ENCODE measurements at places on chromosomes 2 and 18.

- DNase-seq = no peak
These were observed 9.9 kb downstream of the TNP1 start for GRCh38 chr2:216849987-216850386.

- no peak for DNase-seq
These were observed 35.1 kb downstream of the DCAF17 start for GRCh38 chr2:171469176-171469575.

DNA sequence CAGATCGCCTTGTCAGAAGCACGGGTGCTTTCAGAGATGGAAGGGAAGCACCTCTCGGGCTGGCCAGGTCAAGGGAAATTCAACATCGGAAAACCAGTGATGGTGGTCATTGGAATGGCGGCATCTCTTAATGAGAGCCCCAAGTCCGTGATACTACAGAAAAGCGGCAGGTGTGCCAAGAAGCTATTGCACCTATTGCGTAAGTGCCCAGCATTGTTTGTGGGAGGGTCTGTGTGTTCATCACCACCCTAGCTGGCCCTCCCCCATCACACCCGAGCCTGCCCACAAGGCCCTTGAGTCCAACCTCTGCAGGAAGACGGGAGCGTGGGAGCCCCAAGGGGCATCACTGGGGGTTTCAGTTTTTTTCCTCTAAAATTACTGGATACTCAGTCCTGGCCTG is 100.7 kb downstream of the DGKD start:
- DNase-seq = no peak

DNA sequence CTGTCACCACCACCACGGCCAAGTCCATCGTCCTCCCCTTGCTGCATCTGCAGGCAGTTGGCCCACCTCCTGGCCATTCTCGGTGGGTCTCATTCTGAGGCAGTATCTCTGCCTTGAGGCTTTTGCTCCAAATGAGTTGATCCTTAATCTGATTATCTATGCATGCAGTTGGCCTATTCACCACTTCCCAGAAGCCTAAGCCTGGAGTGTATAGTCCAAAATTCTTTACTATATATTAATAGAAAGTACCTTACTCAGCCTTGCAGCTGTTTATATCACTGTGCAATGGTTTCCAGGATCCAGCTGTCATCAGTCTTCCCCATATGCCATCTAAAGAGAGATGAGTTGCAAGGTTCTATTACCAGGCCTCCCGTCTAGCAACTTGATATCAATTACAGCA is 292.4 kb downstream of the SS18 start:
- DNase-seq = no peak

- DNase-seq = no peak
These were observed 130.9 kb downstream of the EXOC6B start for GRCh38 chr2:72694715-72695496.

DNA sequence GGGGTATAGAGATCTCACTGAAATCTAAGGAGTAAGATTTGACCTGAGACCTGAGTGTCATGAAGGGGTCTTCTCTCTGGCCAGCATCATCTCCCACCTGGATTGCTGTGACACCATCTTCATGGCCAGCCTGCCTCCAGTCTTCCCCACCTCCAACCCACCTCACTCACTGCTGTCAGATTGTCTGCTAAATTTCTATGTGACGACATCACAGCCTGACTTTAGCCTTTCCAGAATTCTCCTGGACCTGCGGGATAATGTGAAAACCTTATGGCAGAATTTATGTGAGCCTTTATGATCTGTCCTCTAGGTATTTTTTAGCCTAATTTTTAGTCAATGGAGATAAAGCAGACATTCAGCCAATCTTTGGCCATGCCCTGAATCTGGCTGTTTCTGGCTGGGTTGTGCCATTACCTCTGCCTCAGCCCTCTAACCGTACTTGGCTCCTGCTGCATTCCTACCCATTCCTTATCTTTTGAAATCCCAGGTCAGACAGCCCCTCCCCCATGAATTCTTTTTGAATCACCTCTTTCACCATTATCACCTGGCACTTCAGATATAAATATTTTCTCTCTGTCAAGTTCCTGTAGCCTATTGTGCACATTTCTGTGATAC is 66.4 kb upstream of the MMADHC start:
- DNase-seq = no peak

DNA sequence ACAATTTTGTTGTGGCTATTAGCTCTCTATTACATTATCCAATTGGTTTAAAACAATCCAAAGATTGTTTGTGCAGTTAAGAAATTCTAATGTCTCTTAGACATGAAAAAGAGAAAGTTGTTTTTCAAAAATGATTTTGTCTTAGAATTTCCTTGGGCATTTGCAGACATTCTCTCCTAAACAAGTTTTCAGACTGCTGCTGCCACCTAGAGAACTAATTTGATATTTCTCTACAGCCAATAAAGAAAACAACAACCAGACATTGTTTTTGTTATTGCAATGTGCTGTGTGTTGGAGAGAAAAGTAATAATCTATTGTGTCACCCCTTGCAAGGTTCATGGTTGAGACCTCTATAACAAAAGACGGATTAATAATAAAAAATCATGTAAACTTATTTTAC is 119.0 kb upstream of the SYT4 start:
- no peak for DNase-seq

DNA sequence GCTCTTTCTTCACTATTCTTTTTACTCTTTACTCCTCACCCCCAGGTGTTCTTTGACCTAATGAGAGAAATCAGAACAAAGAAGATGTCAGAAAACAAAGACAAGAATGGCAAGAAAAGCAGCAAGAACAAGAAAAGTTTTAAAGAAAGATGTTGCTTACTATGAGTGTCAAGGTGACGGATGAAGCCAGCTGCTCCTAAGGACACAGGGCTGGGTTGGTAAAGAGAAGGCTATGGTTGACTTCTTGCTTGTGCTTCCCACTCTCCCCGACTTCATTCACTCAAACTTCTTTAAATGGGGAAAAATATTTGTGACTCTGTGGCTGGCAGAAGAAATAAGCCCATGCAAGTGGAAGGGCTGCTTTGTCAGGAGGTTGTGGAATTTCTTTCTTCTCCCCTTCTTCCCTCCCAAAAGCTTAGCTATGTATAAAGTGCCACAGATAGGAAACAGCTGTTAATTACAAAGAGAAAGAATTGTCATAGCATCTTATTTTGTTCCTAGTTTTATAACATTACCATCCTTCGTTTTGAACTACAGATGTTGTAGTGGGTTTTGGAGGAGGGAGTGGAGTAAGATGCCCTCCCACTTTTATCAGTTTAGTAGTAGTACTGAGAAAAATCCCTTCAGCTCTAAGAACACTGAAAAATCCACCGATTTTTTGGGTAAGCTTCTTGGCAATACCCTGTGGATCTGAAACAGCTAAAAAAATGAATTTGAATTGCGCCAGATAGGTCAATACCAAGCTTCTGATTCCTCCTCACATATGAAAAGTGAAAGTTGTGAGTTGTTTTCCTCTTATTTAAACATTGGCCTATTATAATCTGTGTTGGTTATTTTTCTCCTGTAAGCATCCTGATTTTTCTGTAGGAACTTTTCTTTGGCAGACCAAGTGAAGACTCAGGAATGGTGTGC is 40.7 kb downstream of the RALB start:
- DNase-seq = no peak

- no peak for DNase-seq
These were observed 228.9 kb downstream of the CELF4 start for GRCh38 chr18:37336568-37337285.

DNA sequence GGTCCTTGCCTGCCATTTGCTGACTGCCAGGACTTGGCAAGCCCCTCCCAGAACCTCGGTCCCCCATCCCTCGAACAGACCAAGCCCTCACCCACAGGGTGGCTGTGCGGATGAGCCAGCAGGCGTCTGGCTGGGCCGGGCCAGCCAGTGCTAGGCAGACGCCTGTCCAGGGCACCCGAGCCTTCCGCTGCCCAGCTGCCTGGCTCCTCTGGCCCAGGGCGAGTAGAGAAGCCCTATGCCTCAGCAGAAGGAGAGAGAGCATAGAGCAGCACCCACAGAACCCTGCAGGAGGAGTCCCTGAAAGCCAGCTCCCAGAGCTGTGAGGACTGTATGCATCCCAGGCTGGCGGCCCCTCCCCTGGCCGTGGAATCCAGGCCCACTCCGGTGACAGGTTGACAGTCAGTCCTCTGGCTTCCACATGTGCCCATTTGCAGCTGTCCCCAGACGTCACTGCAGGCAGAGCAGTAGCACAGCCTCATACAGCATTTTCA is 62.1 kb upstream of the GLI2 start:
- no peak for DNase-seq

- no peak for DNase-seq
These were observed 16.6 kb downstream of the SESTD1 start for GRCh38 chr2:179248024-179248348.

GRCh38 chr2:180969124-180969523 is 11.3 kb upstream of the UBE2E3 start:
- no peak for DNase-seq

GRCh38 chr2:197445746-197446145 is 7.6 kb upstream of the COQ10B start:
- no peak for DNase-seq

- no peak for DNase-seq
These were observed 36.7 kb downstream of the PRKD3 start for GRCh38 chr2:37287966-37288365.

DNA sequence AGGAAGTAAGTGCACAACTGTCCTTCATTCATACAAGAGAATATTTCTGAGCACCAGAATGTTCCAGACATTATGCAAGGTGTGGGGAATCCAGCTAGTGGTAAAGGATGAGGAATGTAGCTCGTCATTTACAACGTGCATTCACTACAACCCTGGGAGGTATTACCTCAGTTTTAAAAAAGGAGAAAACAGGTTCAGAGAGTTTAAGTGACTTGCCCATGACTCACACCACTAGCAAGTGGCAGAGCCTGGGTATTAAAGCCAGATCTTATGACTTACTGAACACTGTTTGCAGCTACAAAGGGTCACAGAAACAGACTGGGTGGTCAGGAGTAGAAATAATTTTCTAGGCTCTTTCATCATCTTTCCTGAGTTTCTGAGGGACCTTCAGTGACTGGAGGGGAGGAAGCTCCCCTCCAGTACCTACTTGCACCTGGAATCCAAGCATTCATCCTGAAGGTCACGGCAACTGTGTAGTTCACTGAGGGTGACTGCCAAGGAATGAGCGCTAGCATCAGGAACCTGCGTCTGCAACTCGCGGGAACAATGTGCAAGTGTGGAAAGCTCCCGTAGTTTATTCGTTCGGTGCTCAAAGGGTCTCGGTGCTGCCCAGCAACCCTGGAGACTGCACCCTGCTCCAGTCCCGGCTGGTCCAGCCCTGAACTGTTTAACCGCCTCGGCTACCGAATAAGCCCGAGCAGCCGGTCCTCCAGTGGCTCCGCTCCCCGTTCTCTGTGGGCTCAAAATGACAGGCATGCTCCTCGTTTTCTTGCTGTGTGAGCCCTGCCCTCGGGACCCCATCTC is 647 bp downstream of the CCDC121 start:
- no peak for DNase-seq

DNA sequence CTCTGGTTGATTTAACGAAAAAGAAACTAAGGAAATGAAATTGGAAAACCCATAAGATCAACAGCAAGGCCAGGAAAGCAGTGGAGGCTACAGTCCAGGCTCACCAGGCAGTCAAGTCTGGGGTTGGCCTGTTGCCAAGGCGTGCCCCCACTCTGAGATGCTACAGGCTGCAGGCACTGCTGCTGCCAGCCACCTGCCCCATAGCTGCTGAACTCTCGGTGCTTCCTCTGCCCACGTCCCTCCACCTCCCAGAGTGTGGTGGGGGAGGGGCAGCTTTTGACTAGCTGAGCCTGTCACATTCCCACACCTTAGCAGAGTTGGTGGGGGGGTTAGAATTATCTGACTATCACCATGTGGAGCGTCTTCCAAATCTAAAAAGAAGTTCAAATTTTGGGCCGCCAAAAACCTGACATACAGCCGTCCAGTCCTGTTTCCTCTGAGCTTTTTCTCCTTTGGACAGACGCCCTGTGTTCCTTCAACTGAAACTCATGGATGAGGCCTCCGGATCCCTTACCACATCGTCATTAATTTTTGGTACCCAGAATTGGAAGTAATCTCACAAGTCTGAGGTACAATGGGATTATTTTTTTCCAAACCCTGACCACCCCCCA is 3.9 kb upstream of the SH3RF3 start:
- no peak for DNase-seq

GRCh38 chr2:124476291-124476690 is 451.2 kb downstream of the CNTNAP5 start:
- DNase-seq = no peak

- DNase-seq = no peak
These were observed 274.9 kb upstream of the UBE2E3 start for GRCh38 chr2:180705551-180705950.

DNA sequence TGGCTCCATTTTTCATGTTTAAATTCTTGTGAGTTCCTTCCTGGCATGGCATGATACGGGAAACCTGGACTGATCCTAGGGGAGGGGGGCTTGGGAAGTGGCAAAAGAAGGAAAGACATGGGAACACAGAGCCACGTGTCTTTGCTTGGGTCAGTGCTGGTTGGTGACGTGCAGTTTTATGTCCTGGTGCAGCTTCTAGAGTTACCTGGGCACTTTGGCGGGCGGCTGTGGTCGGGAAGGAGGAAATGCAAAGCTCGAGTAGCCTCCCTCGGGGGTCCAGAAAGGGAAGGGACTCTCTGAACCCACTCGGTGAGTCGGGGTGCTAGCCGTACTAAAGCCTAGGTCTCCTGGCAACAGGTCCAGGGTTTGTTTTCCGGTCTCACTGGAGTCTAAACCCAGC is 94.6 kb downstream of the APOB start:
- no peak for DNase-seq

Measured in activated T-helper 1 cell treated with anti-CD3 and anti-CD28 coated beads, Interleukin-2, amount 50 U/mL, for 16 hours (primary cell).